ENCODE measurements at places on chromosomes 6 and 20.
A peak's percentile ranks its signal among the peaks of the same experiment; 100 is the strongest.

GRCh38 chr20:48774696-48775095 lies 53.1 kb downstream of the PREX1 start:
- DNase-seq, result no peak

- DNase-seq, result no peak
Observed at GRCh38 chr6:113903666-113904330, 46.7 kb downstream of the MARCKS start.

GRCh38 chr6:123520217-123520616 lies 116.5 kb downstream of the TRDN start:
- no peak for DNase-seq

- DNase-seq, result no peak
Observed at GRCh38 chr6:65091561-65091960, 615.5 kb downstream of the EYS start.

DNA sequence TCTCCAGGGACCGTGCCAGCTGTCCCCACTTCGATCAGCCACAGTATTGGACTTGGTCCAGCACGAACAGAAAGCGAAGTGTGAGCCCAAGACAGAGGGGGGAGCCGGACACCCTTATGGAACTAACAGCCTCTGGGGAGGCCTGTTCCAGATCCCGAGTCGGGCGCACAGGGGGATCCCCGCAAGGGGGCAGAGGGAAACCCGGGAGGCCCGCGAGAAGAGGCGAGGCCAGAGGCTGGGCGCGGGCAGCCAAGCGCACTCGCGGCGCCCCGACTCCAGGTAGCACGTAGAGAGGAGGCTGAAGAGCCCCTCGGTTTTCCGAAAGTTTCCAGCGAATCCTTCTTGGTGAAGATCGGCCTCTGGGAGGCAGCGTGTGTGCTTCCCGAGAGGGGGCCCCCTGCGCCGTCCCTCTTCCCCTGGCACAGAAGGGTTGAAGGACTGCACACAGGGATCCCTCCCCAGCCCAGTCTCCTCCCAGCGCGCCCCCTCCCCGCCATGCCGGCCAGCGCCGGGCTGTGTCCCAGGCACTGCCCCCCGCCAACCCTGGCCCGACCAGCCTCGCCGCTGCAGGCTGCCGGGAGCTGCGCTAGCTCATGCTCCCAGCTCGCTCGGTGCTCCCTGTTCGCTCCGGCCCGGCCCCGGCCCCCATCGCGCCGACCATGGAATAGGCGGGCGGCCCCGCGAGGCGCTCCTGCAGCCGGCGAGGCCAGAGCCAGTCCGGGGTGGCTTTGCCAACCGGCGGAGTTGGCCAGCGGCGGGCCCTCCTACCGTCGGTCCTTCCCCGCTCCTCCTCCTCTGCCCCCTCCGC lies 577 bp upstream of the SLC24A3 start:
- no peak for DNase-seq

DNA sequence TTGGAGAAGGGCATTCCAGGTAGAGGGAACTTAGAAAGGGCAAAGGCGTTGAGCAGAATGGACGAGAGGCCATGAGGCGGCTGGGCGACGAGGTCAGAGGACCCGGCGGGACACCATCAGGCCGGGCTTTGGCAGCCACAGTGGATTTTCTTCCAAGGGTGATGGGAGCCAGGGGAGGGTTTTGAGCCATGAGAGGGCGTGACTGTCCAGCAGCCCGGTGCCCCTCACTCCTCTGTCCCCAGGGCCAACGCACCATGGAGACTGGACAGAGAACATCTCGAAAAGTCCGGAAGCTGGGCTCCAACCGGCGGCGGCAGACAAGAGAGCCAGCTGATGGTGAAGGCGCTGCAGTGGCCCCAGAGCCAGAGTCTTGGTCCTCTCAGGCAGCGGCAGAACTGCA lies 6.4 kb downstream of the RAB44 start:
- no peak for DNase-seq

GRCh38 chr6:125844989-125845388 lies 54.2 kb downstream of the NCOA7 start:
- no peak for DNase-seq

DNA sequence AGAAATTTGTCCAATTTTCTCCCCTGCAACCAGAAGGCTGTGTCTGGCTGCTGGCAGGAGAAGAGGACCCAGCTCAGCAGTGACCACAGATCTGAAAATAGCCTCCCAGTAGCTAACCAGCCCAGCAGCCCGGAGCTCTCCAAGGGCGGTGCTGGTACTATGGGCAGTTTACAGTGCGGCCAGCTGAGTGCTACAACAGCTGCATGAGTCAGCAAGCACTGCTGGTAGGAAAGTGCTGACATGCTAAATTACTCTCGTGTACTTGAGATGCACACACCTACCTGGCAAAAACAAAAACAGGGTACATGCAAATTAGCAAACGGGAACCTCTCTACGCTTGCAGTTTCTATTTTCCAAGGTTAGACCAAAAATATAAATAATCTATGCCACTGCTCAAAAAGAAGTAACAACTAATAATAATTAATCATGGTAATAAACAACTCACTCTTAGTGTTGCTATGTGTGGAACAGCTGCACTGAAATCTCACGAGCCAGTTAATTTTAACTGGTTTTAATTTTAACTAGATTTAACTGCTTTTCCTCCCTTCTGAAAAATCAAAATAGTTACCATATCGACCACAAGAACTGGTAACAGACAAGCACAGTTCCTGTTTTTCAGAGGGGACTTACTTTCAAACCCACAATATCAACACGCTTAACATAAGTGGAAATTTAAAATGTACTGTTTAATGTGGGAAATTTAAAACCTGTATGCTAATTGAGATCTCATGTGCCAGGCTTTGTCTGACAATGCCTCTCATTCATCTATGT lies 10.8 kb downstream of the BACH2 start:
- DNase-seq, result peak; percentile 54

- no peak for DNase-seq
Observed at GRCh38 chr20:39784693-39785092, 822.5 kb downstream of the DHX35 start.

DNA sequence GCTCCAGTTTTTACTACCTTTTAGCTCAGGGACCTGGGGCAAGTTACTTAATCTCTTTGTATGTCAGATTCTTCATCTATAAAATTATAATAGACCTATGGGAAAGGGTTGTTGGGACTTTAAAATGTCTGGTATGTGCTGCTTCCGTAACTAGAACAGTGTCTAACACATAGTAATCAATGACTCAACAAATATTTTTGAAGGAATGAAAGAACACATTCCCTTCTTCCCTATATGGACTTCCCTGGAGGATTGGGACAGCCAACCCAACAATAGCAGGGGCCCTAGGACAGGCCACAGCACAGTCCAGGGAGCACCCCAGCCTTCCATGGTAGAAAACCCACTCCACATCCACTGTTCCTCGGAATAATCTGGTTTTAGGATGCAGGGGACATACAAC lies 50.7 kb upstream of the TPD52L1 start:
- DNase-seq, result no peak

DNA sequence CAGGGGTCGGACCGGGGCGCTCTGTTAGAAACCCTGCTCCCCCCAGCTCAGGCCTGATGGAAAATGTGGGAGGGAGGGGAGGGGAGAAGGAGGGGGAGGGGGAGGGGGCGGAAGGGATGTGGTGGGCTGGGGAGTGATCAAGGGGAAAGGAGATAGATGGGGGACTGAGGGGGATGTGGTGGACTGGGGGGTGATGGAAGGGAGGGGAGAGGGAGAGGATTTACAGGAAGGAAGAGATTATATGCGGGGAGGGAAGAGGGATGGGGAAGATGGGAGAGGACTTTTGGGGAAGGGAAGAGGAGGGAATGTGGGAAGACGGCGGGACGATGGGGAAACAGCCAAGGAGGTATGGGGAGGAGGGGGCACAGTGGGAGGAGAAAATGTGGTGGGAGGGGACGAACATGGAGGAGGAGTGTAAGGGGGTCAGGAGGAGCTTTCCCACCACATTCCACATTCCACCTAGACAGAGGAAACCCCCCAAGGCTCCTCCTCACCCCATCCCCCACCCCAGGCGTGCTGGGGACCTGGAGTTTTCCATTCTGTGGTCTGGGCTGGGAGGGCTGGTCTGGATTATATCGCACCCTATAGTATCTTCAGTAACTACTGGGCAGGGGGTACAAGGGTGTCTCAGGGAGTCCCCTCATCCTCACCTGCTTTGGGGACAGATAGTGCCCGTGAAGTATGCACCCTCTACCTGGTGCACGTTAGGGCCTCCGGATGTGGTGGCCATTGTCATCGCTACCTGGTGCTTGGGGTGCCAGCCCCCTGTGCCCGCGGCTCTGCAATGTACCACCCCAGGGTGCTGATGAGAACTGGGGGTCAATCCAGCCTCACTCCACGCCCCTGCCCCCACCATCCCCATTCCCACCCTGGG lies 578 bp upstream of the PTGIS start:
- no peak for DNase-seq

GRCh38 chr6:8074213-8074612 lies 10.0 kb upstream of the BLOC1S5 start:
- no peak for DNase-seq

DNA sequence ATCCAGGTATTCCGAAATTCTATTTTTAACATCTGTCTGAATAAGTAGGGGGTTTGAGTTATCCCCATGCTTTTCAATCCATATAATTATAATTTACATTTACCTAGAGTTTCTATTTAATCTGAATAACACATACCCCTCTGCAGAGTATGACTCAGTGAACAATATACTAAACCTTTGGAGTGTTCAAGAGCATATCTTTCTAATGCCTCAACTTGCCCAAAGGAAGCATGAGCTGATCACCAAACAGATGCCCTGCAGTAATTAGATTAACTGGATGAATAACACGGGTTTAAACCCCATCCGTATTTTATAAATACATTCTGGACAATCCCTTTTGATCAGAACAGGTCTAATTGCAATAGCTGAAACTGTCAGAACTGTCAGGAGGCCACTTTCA lies 897.1 kb downstream of the TFAP2A start:
- no peak for DNase-seq

DNA sequence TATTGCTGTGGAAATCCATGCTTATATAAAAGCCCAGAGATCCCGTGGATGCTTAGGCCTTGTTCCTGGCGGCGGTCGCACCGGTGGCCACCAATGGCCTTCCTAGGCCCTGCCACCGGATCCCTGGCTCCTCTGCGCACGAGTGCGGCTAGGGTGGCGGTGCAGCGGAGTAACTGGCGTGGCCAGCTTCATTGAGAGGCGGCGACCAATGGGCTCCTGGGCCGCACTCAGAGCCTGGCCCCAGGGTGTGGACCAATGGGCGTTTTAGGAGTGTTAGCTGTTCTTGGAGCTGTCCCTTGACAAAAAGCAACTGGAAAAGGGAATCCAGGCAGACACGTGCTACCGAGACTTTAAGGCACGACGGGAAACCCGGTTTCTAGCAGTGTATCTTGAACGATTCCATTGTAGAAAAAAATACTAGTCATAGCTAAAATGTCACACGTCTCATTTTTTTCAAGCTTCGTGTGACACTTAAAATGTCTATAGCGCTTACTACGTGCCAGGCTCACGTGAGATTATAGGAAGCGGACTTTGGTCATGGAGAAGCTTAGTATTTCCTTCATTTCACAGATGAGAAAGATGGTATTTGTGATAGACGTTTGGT lies 1.7 kb downstream of the AMD1 start:
- peak; percentile 72 for DNase-seq

DNA sequence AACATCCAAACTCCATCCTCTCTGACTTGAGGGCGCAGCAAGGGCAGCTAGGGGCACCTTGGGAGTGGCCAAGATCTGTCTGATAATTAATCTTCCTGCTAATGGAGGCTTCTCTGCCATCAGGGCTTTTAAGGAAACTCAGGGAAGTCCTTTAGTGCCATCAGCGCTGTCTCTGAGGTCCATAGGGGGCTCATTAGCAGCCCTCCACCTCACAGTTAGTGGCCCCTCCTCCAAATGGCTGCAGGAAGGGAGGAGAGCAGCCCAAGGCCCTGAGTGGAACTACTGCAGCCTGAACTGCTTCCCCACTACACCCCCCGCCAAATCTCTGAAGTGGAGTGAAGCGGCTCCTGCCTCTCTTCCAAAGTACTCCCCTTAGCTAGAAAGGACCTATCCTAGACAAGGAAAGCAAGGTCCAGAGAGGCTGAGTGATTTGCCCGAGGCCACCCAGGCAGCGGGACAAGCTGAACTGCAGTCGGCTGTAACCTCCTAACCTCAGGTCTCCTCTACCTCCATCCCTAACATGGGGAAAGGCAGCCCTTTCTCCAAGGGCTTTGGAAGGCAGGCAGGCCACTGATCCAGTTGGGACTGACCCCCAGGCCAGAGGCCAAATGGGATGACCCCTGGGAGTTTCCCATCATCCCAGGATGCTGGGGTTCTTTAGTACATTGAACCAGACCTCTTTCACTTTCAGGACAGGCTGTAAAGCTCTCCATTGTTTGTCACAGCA lies 39.5 kb upstream of the ZFAND3 start:
- no peak for DNase-seq

DNA sequence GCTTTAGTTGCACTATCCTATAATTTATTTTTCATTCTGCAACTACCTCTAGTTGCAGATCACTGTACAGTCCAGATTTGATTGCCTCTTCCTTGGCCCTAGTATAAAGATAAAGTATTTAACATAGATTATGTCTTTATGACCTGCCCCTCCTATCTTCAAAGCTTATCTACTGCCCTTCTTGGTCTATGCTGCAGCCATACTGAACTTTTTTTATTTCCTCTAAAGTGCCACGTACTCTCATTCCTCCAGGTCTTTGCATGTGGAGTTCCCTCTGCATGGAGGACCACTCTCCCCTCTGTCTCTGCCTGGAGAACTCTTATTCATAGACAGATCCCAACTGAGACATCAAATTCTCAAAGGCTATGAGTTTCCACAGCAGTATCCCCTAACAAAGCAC lies 168.0 kb downstream of the PTPRK start:
- DNase-seq, result no peak

GRCh38 chr6:154535147-154535546 lies 24.7 kb upstream of the CNKSR3 start:
- no peak for DNase-seq

- no peak for DNase-seq
Observed at GRCh38 chr20:61814244-61814643, 251.4 kb downstream of the TAF4 start.

GRCh38 chr6:65998544-65998943 lies 291.5 kb upstream of the EYS start:
- no peak for DNase-seq

GRCh38 chr6:107547451-107547840 lies 57.5 kb downstream of the SOBP start:
- DNase-seq, result no peak

- DNase-seq, result no peak
Observed at GRCh38 chr6:7899101-7899888, 11.3 kb downstream of the TXNDC5 start.

DNA sequence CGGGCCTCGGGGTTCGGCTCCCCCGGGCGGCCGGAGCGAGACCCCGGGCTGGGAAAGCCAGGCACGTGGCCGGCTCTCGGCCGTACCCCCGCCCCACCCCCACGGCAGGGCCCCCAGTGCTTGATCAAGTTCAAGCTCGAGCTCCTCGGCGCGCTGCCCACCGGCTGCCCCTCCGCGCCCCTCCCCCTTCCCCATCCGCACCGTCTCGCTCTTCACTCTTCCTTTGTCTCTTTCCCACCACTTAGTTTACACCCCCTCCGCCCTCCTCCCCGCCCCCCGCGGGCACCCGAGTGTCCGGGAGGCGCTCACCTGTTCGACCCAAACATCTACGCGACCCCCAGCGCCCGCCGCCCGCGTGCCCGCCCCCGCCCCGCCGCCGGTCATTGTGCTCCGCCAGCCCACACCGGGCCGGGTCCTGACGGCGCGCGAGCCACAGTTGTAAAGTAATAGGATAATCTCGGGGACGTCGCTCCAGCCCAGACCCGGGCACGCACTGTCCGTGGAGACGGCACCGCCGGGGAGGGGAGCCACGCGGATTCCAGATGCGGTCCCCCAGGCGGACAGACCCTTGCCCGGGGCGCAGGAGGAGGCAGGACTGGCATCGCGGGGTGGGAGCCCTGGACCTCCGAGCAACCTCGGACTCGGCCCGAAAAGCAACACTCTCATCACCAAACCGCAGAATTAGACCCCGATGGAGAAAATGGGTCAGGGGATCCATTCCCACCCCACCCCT lies 100.7 kb downstream of the NOL4L start:
- DNase-seq, result peak; percentile 41

All from activated naive CD4-positive, alpha-beta T cell treated with Interleukin-2 at 50 U/mL for 16 hours (primary cell).